ENCODE measurements at places on chromosomes 4 and X. TPM values are rescaled to one million over a fixed set of nuclear protein-coding genes. Genes with fewer than 3 reads are reported as not detected.

ASB12 gene
- 0.14 TPM for total RNA-seq

CXorf49 gene
- not detected for total RNA-seq

GRCh38 chr4:80313627-80314026 lies 21.9 kb upstream of the CFAP299 start:
- no peak for DNase-seq

DNA sequence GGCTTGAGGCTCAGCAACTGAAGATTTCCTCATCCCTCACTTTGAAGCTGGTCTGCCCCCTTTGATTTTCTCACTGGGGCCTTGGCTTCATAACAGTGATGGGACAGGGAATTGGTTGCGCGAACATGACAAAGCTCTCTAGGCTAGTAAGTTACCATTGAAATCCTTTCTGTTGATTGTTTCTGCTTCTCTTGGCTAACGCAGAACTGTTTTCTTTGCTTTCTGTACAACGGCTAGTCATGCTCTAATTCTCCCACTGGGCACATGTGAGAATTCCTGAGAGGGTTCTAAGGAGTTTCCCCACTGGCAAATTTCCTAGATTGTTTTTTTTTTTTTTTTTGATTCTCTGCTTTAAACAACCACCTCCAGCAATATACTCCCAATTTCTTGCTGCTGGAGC lies 738.6 kb downstream of the PCDH7 start:
- DNase-seq, result no peak

UBA6 gene
- total RNA-seq, result 38.0 TPM

GRCh38 chr4:88517825-88518224 lies 5.8 kb downstream of the PYURF start:
- no peak for DNase-seq

DNA sequence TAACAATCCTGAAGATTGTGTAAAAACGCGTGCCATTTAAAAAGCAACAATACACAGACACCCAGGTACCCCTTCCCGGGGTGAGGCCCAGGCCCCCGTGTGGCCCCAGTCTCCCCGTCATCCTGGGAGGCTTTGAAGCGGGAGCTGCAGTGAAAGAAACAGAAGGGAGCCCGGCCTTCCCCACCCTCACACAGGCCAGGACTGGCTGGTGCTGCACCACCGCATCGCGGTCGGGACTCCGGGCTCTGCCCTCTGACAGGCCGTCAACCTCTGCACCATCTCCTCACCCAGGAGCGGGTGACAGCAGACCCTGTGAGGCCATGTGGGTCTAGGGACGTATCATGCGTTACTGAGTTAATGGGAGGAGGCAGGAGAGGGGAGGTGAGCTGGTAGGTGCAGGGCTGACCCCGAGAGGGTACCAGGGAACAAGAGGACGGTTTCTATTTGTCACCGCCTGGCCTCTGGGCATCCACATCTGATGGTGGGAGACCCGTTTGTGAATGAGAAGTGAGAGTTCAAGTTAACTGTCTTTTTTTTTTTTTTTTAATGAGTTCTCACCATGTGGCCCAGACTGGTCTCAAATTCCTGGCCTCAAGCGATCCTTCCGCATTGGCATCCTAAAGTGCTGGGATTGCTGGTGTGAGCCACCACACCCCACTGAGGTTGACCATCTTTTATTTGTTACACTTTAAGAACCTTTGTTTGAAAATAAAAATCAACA lies 27.3 kb downstream of the PIGG start:
- DNase-seq, result no peak

PLK4 gene
- 2.3 TPM for total RNA-seq

GRCh38 chrX:102767287-102767686 lies 46.7 kb downstream of the GPRASP3 start:
- DNase-seq, result no peak

CXCL10 gene
- total RNA-seq, result 0.81 TPM

GRCh38 chrX:27241981-27242380 lies 221.2 kb downstream of the PPP4R3C start:
- DNase-seq, result no peak

P2RY8 gene
- 2.3 TPM for total RNA-seq

RASGEF1B gene
- 24.7 TPM for total RNA-seq

GRCh38 chr4:76177709-76178108 lies 29.5 kb upstream of the NUP54 start:
- DNase-seq, result no peak

DNA sequence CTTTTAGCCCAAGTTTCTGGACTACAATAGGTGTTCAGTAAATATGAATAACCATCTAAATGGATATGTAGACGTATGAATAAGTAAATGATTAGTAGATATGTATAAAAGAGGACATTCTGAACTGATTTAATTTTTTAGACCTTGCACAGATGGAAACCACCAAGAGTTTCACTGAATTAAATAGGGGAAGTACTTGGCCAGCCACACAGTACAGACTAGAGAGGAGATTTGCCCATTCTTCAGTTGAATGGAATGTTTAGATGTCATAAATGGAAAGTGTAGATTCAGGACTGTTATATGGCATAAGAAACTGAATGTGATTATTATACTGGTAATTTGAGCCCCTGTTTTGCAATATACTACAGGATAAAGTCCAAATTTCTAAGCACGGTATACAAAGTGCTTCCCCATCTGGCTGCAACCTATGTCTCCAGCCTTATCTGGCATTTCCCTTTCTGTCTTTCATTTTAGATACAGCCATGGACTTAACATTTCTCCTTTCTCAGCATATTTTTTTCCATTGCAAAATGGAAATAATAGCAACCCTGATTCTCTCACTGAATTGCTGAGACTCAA lies 137.8 kb upstream of the HS3ST1 start:
- DNase-seq, result no peak

GRCh38 chr4:182978152-182978827 lies 61.1 kb upstream of the DCTD start:
- no peak for DNase-seq

GRCh38 chrX:99192421-99192820 lies 1217.7 kb downstream of the PCDH19 start:
- DNase-seq, result no peak

STPG2 gene
- 2.2 TPM for total RNA-seq

GRCh38 chr4:38531141-38531727 lies 132.8 kb upstream of the KLF3 start:
- DNase-seq, result no peak
